Activated CD4-positive, alpha-beta T cell treated with anti-CD3 and anti-CD28 coated beads, Interleukin-2, amount 10 ng/mL, durations not matched to agents 24 days and 14 days (primary cell): ENCODE measurements at places on chromosomes 3 and 15.

- no peak for DNase-seq
These were observed 4.9 kb downstream of the EPB42 start for GRCh38 chr15:43215961-43216360.

- DNase-seq = no peak
These were observed 154.4 kb downstream of the RPLP1 start for GRCh38 chr15:69606921-69607500.

GRCh38 chr3:162295323-162295983 lies 798.8 kb downstream of the OTOL1 start:
- no peak for DNase-seq

- no peak for DNase-seq
These were observed 46.4 kb downstream of the GJD2 start for GRCh38 chr15:34708422-34708821.

GRCh38 chr3:101303089-101303731 lies 17.2 kb downstream of the IMPG2 start:
- no peak for DNase-seq
